ENCODE measurements at places on chromosomes 12 and 14.

- no peak for DNase-seq
Observed at GRCh38 chr14:100110816-100111215, 45.6 kb downstream of the EVL start.

DNA sequence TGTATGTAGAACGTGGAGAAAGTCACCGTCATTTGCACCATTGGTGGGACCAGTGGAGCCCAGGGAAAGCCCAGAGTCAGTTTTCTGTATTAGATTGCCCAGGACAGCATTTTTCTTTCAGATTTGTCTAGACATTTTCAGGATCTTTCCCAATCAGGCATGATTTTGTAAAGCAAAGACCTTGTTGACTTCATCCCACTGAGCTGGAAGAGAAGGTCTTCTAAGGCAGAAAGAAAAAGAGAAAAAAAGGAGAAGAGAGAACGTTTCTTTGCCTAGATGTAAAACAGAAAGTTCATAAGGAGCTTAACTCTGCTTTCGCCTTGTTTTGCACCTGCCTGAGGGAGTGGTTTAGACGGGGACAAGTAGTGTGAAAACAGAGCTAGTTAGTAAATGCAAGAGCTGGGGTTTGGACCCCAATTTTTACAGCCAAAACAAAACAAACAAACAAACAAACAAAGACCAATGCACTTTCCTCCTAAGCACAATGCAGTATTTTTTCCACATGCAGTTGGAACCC lies 273.1 kb downstream of the ZFP36L1 start:
- DNase-seq: no peak

GRCh38 chr14:104724407-104724980 lies 465 bp downstream of the ADSS1 start:
- DNase-seq: no peak

DNA sequence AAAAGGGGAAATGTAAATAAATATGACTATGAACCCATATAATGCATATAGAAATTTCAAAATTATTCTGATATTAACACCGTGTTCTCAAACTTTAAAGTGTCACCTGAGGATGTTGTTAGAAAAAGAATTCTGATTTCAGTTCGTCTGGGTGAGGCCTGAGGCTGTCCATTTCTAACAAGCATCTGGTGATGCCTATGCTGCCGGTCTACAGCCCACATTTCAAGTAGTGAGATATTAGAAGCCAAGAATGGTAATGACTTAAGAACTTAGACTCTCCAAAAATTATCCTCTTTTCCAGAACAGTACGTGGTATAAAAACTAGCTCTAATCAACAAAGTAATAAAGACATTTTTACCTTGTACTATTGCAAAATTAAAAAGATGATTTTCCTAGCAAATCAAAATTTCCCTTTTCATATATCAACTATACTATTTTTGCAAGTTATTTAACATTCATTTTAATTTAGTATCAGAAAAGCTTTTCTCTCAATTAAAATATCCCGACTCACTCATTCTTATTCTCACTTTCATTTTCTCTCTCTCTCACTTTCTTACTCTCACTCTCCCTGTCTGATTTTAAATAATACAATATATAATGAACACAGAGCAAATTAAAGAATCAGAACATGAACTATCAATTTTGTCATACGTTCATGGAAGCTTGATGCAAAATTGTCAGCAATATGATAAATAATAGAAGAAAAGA lies 35.0 kb downstream of the PIK3C2G start:
- DNase-seq: no peak

All from NCI-H1694 (cell line).